NCI-H748 treated with DMSO at 0.1 percent for 48 hours (cell line): ENCODE measurements at places on chromosomes 16 and 17.
A peak's percentile ranks its signal among the peaks of the same experiment; 100 is the strongest.

DNA sequence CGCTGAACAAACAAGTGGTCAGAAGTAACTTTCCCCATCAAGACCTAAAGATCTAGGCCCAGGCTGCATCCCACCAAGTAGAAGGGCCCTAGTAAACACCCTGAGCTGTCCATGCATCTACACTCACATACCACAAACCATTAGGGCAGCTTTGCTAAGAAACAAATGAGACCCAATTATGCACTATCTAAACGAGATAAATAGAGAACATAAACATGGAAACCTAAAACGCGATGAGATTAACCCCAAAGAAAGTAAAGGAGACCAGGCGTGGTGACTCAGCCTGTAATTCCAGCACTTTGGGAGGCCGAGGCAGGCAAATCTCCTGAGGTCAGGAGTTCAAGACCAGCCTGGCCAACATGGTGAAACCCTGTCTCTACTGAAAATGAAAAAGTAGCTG is 5.8 kb downstream of the TXNDC11 start:
- DNase-seq: no peak

DNA sequence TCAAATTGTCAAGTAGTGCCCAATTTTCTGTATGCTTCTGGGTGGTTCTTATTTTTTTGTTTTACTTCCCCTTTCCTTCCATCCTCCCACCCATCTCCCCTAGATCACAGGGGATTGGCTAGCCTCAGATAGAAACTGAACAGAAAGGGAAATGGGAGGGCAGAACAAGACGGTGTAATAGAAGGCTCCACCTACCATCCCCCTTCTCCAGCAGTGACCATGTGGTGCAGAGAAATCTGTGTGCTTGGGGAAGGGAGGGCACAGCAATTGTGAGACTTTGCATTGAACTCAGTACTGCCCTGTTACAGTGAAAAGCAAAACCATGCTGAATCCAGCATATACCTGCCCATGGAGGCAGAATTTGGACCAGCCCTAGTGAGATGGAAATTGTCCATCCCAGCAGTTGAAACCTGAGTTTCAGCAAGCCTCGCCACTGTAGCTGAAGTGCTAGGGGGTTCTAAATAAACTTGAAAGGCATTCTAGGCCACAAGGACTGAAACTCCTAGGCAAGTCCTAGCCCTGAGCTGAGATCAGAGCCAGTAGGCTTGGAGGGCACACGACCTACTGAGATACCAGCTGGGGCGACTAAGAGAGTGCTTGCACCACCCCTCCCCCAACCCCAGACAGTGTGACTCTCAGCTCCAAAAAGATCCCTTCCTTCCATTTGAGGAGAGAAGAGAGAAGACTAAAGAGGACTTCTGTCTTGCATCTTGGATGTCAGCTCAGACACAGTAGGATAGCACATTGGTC is 5.2 kb downstream of the SLFN11 start:
- DNase-seq: no peak

GRCh38 chr17:56699186-56699894 is 105.8 kb downstream of the NOG start:
- no peak for DNase-seq

DNA sequence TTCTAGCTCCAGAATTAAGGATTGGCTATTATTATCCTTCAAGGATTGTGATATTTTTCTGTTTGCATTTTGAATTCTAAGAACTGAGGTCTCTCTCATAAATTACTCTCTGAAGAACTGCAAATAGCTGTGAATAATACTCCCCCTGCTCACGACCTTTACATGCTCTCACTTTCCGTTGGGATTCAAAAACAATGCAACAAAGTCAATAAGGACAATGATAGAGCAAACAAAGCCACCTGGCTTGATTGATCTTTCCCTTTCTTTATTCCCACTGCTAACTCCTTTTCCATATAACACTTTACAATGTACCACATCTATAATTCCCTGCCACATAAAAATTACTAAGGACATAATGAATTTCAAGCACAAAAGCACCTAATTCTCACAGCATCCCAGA is 523.0 kb upstream of the CA10 start:
- peak; percentile 7 for DNase-seq

- no peak for DNase-seq
Observed at GRCh38 chr16:29927070-29927905, 1.3 kb upstream of the KCTD13 start.

DNA sequence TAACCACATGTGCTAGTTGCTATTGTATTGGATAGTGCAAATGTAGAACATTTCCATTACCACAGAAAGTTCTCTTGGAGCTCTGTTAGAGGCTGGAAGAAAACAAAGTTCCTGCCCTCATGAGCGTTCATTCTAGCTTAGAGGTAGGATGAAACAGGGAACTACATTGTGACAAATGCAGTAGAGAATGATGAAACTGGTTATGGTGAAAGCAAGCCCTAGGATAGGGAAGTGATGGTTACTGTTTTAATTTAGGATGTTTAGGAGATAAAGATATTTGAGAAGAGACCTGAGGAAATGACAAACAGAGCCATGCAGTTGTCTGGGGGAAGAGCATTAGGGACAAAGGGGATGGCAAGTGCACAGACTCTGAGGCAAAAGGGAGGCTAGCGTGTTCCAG is 50.7 kb downstream of the AATF start:
- DNase-seq: no peak

DNA sequence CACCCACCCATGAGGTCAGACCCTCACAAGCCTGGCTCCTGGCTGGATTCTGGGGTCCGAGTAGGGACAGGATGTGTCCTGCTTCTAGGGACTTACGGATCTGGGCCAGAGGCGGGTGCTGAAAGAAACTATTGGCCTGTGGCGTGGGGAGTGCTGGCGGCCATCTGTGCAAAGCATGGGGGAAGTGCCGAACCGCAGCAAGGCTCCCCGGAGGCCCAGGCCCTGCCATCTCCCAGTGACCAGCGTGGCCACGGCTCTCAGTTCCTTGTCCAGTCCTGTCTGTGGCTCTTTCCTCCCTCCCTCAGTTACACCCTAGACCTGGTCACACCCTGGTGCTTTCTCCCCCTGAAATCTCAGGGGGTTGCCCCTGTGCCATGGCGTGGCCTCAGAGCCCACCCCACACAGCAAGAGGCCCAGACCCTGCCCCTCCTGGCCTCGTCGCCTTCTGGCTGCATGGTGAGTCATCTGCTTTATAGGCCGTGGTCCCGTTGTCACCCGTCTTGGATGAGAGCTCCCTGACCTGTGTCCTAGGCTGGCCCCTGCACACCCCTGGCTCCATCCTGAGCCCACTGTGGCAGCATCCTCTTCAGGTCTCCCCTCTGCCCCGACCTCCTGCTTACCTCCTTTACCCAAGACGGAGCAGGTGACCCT is 54.5 kb downstream of the PRMT7 start:
- no peak for DNase-seq

- no peak for DNase-seq
Observed at GRCh38 chr16:64428463-64429113, 693.3 kb downstream of the CDH11 start.

- DNase-seq: no peak
Observed at GRCh38 chr17:82863383-82863940, 23.6 kb upstream of the ZNF750 start.

GRCh38 chr17:81858170-81858966 is 2.0 kb downstream of the P4HB start:
- DNase-seq: no peak

DNA sequence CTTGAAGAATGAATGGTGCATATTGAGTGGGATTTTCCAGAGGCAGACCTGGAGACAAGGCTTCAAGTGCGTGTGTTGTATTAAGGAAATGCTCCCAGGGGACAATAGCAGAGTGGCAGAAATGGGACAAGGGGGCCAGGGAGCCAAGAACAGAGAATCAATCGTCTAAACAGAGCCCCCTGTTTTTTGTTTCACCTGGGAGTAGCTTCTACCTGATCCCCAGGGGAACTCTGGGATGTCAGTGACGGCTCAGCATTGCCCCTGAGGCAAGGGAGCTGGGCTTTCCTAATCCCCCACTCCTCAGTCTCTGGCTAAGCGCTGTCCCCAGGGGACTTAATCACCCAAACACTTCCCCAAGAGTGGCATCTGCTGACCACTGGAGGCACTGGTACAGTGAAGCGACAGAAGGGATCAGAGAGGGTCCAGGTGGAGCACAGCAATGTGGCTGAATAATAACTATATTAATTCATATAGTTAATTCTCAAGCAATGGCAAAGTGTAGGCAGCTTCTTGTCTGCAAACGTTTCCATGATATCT is 35.7 kb upstream of the C16orf78 start:
- no peak for DNase-seq

DNA sequence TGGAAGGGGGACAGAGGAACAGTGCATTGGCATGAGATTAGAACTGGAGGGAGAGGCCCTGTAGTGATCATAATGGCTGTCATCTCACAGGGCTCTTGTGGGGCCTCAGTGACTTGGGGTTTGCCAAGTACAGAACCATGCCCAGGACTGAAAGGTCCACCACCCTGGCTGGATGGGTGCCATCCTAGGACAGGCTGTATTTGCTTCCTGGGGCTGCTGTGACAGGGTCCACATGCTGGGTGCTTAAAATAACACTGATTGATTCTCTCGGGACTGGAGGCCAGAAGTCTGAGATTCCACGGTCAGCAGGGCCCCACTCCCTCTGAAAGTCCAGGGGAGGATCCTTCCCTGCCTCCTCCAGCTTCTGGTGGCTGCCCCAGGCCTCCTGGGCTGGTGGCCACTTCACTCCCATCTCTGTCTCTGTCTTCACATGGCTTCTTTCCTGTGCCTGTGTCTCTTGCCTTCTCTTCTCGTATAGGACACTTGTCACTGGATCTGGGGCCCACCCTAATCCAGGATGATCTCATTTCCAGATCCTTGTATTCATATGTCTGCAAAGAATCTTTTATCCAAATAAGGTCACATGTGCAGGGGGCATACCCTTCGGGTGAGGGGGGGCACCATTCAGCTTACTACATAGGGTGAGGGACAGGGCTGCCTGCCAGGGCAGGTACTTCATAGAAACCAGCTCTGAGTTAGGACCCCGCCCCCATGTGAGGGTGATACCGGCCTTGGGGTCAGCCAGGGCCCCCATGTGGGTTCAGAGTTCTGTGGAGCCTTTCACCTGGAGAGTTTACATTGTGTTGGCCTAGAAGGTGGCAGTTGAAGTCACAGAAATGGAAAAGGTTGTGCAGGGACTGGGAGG is 52.6 kb downstream of the USP22 start:
- DNase-seq: no peak

DNA sequence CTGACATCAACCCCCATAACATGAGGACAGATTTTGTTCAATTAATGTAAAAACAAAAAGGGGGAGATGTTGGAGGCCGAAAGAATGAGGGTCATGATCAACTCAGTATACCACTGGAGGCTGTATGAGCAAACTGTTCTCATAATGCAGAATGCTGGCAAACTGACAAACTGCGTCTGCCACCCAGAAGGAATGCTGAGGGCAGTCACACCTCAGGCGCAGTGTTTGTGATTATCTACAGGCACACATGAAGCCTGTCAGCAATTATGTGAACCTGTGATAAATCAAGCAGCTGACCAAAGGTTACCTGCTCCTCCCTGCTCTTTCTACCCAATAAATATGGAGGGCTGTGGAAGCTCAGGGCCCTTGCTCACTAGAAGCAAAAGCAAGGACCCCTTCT is 27.3 kb downstream of the CD300LG start:
- DNase-seq: no peak

- DNase-seq: no peak
Observed at GRCh38 chr17:68566442-68566738, 34.8 kb downstream of the FAM20A start.

DNA sequence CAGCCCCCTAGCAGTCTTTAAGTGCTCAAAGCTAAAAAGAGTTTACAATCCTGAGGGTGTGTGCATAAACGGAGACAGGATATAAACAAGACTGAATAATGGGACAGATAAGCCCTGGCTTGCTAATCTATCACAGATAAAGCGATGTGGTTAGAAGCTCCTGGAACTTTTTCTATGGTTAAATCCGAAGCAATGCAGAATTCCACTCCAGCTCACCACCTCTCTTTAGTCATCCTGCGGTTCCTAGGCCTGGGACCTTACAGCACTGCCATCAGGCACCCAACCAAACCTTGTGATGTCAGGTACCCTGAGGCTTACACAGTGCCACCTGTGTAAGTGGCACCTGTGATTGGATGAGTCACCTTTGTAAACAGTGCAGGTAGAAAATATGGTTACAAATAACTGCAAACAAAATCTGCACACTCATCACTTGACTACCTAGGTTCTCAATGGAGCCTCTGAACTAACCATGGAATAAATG is 31.5 kb upstream of the B4GALNT2 start:
- DNase-seq: peak; percentile 10

DNA sequence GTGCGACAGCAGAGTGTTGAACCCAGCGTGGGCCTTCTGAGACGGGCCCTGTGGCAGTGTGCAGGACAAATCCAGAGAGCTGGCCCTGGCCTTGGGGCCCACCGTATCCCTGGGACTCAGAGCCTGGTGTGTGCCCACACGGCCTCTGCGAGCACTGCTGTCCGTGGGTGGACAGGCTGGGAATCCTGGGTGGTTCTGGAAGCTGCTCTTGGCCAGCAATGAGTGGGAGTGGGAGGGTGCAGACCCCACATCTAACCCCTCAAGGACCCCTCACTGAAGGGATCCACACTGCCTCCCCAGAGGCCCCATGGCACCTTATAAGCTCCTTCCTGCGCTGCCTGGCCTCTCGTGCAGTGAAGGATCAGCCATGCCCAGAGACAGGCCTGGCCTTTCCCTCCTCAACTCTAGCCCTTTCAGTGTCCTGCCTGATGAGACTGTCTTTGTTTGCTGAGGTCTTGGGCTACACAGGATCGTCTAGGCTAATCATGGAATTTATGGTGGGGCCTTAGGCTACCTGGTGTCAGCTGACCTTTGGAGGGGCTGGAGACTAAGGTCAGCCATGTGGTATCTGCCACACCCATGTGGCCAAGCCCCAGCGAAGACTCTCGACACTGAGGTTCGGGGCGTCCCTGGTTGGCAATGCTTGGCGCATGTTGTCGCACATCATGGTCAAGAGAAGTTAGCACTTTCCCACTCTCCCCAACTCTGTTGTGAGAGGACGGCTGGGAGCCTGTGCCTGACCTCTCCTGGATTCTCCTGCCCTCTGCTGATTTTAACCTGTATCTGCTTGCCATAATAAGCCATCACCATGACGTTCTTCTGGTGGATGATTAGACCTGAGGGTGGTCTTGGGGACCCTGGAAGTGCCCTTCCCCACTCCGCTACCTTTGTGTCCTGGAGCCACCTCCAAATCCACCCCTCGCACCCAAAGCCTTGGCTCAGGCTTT is 16.4 kb upstream of the GINS2 start:
- no peak for DNase-seq

DNA sequence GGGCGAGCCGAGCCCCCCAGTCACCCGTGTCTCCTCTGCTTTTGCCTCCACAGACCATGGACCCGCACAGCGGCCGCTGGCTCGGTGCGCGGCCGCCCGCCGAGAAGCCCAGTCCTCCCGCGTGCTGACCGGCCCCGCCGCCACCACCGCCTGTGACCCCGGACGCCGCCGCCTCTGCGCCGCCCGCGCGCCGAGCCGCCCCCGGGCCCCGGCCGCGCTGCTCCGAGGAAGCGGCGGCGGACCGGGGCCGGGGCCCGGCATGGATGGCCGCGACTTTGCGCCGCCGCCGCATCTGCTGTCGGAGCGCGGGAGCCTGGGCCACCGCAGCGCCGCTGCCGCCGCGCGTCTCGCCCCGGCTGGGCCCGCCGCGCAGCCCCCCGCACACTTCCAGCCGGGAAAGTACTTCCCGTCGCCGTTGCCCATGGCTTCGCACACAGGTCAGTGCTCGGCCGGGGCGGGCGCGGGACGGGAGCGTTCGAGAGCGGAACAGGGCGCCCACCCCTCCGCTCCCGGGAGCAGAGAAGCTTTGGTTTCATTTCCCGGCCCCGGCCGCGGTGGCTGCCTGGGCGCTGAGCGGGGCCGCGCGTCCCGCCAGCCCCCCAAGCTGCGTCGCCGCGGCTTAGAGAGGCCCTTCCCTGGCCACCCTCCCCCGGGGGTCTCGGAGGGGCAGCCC is 4.4 kb downstream of the BAHCC1 start:
- no peak for DNase-seq

GRCh38 chr16:83392743-83393142 is 415.0 kb upstream of the HSBP1 start:
- no peak for DNase-seq
